HuH-7.5 (cell line): ENCODE measurements at places on chromosomes 1 and 21.

DNA sequence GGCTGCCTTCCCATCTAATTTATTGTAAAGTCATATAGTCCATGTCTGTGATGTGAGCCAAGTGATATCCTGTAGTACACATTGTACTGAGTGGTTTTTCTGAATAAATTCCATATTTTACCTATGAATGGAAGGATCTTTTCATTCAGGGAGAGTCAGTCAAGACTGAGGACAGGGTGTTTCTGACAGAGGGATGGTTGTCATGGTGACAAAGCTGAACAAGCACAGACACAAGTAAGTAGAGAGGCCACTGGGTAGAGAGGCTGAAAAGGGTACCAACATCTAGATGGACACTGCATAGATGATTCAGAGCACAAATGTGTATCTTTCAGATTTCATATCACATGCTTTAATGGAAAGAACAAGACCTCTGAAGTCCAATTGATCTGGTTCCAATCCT is 22.6 kb upstream of the IL20 start:
- no peak for DNase-seq

DNA sequence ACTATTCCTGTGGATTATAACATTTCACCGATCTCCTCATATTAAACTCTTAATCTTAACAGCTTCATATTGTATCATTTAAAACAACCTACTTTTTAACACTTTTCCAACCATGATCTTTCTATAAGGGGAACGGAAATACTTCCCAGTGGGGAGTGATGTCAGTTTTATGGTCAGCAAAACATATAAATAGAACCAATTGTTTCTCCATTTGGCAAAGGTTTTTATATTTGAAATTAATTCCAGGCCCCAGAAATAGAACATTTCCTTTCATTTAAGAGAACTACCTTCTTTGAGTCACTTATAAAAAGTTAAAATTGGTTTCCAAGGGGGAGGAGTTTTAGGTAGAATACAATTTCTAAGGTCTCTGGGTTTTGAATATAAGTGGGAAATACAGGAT is 189.6 kb downstream of the TGFBR3 start:
- DNase-seq: no peak

DNA sequence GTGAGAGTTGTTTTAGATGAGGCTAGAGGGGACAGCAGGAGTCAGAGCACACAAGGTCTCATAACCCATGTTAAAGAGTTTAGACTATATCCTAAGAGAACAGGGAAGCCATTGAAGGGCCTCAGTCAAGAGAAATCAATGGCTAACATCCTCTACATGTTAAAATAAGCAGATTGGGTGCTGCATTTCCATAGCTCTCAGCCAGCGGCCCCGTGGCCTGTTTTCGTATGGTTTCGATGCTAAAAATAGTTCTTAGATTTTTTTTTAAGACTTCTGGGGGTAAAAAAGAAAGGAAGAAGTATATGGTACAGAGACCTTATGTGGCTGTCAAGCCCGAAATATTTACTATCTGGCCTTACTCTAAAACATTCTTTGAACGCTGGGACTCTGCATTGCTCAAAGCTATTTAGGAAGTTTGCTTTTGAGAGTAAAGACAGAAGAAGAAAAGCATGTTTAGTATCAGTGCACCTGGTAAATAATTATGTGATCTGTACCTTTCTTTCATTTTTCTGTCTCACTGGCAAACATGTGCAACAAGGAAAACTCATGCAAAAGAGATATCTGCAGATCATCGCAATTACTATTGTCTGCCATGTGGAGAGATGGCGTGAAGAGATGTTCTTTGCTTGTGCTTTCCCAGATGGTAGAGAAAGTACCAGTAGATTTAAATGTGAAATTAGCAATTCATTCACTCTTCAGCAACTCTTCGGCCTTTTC is 8.4 kb downstream of the PDIK1L start:
- no peak for DNase-seq

DNA sequence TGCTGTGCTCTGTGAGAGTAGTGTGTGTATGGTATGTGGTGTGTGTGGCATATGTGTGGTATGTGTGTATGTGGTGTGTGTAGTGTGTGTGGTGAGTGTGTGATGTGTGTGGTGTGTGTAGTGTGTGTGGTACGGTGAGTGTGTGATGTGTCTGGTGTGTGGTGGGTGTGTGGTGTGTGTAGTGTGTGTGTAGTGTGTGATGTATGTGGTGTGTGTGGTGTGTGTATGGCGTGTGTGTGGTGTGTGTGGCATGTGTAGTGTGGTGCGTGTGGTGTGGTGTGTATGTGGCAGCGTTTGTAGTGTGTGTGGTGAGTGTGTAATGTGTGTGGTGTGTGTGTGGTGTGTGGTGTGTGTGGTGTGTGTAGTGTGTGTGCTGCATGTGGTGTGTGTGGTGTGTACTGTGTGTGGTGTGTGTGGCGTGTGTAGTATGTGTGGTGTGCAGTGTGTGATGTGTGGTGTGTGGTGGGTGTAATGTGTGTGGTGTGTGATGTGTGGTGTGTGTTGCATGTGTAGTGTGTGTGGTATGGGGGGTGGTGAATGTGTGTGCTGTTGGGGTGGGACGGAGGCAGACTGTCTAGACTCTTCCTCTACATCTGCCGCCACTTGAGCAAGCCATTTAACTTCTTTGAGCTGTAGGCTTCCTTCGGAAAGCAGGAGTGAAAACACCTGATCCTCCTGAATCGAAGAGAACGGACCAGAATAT is 33.5 kb downstream of the GPA33 start:
- no peak for DNase-seq

- DNase-seq: no peak
Measured at GRCh38 chr1:35377555-35377954, 109.0 kb downstream of the ZMYM4 start.

- no peak for DNase-seq
Measured at GRCh38 chr1:225961659-225962439, 20.8 kb upstream of the LEFTY2 start.
